ENCODE measurements at places on chromosomes 1 and 21.

DNA sequence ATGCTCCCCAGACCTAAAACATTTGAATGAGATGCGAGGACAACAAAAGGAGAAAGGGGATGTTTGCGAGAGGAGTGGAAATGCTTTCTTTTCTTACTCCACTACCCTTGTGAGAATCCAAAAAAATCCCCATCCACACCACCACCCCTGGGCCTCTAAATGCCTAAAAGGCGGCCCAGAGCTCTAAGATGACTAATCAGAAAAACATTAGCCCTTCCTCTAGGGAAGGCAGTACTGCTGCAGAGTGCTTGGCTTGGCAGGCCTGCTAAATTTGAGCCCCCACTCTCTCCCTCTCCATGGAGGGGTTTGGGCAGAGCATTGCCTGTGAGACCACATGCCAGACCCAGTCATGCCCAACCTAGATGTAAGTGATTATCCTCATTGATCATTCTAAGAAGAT, 347.9 kb downstream of the USH2A start:
- no peak for DNase-seq

DNA sequence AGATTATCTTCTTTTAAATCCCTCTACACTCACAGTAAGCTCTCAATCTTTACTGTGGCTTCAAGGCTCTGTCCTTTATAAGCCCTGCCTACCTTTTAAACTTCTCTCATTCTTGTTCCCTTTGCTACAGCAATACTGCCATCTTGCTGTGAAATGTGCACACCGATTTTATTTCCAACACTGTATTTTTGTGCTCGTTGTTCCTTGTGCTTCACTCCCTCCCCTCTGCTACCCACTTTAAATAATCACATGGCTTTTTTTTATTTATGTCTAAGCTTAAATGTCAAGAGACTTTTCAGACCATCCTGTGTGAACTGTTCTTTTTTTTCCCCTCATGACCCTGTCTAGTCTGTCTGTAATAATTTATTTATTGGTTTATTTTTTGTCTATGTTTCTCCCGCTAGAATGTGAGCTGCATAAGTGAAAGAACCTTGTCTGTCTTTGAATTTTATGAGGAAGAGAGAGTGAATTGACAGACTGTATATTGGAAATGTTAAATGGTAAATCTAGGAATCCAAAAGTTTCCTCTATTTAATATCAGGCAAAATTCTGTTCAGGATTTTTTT, 45.7 kb downstream of the ABCD3 start:
- no peak for DNase-seq

GRCh38 chr1:30425046-30425445, 298.3 kb downstream of the MATN1 start:
- DNase-seq: no peak

GRCh38 chr1:98794196-98794886, 132.8 kb downstream of the SNX7 start:
- DNase-seq: no peak

GRCh38 chr1:117061986-117062415, 1.9 kb downstream of the TTF2 start:
- DNase-seq: no peak

DNA sequence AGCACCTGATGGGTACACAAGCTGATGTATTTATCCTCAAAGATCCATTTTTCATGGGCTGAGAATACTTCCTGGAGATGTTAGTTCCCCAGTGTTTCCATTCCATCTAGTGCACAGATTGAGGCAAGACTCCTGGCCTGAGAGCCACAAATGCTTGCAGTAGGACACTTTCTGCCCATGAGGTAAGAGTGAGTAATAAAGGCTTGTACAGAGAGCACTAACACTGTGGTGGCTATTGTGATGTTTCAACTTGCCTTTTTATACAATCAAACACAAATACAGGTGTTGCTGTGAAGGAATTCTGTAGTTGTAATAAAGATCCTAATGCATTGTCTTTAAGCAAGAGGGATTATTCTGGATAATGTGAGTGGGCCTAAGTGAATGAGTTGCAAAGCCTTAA, 186.1 kb upstream of the ADAMTS5 start:
- no peak for DNase-seq

- no peak for DNase-seq
Observed at GRCh38 chr21:45142469-45143308, 68.3 kb downstream of the ADARB1 start.

DNA sequence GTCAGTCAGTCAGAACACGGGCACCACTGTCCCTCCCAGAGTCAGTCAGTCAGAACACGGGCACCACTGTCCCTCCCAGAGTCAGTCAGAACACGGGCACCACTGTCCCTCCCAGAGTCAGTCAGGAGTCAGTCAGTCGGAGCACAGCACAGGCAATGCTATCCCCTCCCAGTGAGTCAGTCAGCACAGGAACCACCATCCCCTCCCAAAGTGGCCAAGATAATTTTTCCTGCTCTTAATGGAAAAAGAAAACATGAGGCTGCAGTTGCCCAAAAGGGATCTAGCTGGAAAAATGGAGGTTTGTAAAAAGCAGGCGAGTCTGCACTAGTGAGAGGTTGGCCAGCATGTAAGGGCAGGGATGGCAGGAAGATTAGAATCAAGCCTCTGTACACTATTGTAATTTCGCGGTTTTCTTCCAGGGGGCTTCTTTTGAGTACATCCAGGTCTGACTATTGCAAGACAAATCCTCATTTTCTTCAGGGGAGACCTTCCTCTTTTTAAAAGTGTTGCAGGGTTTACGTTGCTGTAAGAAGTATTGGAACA, 213.8 kb downstream of the SIPA1L2 start:
- DNase-seq: no peak

DNA sequence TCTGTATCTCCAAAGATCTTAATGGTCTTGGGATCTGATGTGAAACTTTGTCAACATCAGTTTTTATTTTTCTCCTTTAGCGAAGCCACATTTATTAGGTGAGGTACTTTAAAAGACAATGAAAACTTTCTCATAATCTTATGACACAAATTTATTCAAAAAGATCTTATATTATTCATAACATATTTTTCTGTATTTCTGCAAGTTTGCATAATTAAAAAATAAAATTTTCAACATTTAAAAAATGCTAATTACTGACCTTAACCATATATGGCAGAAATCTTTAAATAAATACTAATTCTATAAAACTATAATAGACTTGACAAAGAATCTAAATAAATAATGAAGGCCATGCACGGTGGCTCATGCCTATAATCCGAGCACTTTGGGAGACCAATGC, 72.5 kb downstream of the PRPF38A start:
- DNase-seq: no peak

GRCh38 chr1:240366636-240367035, 245.3 kb downstream of the GREM2 start:
- DNase-seq: no peak

- no peak for DNase-seq
Observed at GRCh38 chr1:172452536-172453152, 8.8 kb upstream of the PIGC start.

DNA sequence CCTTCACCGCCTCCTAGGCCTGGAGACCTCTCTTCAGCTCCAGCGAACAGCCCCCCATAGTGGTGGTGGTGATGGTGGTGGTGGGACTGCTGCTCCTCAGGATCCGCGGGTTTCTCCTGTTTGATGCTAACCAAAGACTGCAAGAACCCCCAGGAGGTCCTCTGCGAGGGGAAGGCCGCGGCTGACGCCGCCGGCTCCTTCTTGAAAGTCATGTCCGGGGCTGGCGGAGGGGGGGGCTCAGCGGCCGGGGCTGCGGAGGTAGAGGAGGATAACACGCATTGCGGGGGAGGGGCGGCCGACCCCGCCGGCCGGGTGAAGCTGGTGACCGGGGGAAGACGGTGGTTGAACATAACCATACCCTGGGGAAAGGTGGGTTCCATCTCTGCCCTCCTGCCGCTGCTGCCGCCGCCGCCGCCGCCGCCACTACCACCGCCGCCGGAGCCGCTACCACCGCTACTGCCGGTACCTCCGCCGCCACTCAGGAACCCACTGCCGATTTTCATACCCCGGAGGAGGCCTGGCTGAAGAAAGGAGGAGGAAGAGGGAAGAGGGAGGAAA, 554 bp downstream of the ZNF281 start:
- DNase-seq: no peak

DNA sequence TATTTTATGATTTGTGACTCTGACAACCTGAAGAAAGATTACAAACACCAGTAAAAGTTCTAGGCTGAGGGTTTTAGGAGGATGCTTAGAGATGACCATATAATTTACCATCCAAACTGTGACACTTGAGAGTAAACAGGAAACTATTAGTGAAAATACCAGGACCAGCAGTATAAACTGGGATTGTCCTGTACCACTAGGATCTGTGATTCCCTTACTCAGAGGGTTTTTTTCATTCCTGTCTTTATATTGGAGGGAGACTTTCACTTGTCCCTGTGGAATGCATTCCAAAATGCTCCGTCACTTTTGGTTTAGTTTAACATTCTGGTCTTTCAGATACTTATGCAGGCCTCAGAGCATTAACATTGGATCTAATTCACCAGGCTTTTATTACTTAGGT, 482.9 kb downstream of the PTBP2 start:
- DNase-seq: no peak

GRCh38 chr1:231201375-231201978, 39.5 kb upstream of the GNPAT start:
- no peak for DNase-seq

DNA sequence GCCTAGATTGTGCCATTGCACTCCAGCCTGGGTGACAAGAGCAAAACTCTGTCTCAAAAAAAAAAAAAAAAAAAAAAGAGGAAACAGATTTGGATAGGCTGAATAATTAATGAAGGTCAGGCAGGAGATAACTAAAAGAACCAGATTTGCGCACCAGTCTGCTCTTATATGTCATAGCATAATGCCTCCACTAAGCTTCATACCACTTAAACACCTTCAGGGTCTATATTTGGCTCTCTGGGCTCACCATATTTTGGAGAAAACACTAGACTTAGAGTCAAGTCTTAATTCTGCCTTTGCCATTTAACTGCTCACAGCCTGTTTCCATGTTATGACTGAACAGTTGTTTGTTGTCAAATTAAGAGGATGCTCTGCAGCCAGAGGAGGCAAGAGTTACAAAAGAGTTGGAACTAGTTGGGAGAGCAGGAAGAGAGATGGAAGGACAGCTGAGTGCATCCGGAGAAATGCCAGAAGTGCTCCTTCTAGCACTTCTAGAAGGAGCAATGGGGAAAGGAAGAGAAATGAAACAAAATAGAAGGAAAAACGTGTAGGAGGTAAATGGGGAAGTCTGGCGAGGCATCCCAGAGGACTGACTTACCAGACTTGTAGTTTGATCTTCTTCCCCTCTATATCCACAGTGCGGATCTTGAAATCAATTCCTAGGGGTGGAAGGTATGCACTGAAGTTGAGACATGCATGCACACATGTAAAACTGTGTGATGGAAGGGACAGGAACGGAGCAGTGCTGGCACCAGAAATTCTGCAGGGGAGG, 1.8 kb downstream of the RAB13 start:
- DNase-seq: no peak

- no peak for DNase-seq
Observed at GRCh38 chr1:22428672-22429071, 23.0 kb upstream of the ZBTB40 start.

- DNase-seq: no peak
Observed at GRCh38 chr21:17513214-17514123, 626 bp downstream of the CXADR start.

DNA sequence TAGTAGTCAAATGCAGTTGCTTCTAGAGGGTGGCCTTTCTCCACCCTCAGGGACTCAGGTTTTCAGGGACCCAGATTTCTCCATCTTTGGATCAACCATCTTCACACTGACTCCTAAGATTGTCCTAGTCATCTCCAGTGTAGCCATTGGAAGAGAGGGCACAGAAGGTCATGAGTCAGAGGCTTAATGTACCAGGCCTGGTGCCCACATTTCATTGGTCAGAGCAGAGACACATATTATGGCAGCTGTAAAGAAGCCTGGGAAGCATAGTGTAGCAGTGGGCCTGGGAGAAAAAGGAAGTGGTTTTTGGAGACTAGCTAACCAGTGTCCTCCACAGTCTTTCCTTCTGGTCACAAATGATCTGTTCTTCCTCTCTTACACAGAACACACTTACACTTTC, 122.5 kb downstream of the GIPC2 start:
- DNase-seq: no peak

DNA sequence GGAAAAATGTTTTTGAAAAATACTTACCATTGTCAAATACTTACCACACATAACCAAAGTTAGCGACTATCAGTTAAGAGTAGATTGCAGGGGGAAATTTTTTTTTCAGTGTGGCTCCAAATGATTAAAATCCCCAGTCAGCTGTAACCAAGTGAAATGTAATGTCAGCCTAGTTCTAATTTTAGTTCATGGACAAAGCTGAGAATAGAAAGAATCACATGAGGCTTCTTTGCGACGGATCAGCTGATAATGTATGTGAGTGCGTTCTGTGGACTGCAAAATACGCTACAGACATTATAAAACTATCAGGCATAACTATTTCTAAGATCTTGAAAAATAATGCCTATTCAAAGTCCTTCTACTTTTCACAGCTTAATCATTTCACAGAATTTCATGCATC, at the start of gene LRRC39:
Gene LRRC39 (minus strand): TSS at position 166 of the 400 bp plus-strand sequence. CDS start 9,740 bp downstream, outside the sequence.
- no peak for DNase-seq

- DNase-seq: no peak
Observed at GRCh38 chr1:55286856-55287602, 71.9 kb upstream of the USP24 start.

DNA sequence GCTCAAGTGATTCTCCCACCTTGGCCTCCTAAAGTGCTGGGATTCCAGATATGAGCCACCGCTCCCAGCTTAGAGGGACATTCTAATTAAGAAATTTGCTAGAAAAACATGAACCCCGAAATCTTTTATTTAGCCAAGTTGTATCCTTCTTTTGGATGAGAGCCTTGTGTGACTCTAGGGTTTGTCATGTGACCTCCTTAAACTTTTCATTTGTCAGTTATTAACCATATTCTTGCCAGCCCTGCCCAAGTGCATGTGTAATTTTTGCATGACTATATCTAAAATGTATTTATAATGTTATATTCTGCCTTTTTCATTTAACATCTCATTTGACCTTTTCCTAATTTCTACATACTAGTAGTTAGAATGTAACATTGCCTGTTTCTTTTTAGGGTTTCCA, 1.9 kb downstream of the UTP25 start:
- no peak for DNase-seq

DNA sequence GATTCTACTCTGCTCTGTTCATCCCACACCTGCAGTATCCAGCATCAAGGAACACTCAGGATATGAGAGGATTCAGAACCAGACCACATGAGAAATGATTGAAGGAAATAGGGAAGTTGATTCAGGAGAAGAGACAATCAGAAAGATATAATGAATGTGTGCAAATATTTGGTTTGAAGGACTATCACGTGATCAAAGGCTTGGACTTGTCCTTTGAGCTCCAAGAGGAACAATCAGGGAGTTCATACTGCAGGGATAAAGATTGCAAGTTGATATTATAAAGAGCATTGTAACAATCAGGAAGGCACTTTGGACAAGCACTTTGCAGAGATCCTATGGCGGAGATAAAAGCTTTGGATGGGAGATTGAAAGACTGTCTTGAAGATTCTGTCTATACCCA, 13.9 kb upstream of the PIGM start:
- no peak for DNase-seq
